ENCODE measurements at places on chromosomes 12 and 14. TPM values are rescaled to one million over a fixed set of nuclear protein-coding genes. Genes with fewer than 3 reads are reported as not detected.

Gene CMA1
- not detected for polyA plus RNA-seq

Gene NGB
- not detected for polyA plus RNA-seq

Gene RNASE7
- polyA plus RNA-seq = not detected

Gene CNIH1
- 254 TPM for polyA plus RNA-seq

Gene TBK1
- polyA plus RNA-seq = 27.2 TPM

Gene LRRC9
- polyA plus RNA-seq = not detected

Gene SERPINA3
- polyA plus RNA-seq = 2.4 TPM

Gene TSPAN11
- 0.37 TPM for polyA plus RNA-seq

Gene KRT75
- polyA plus RNA-seq = not detected

Gene ANO2
- polyA plus RNA-seq = not detected

Gene MYF6
- polyA plus RNA-seq = not detected

Gene APPL2
- 50.1 TPM for polyA plus RNA-seq

Gene AMHR2
- not detected for polyA plus RNA-seq

Gene CHURC1
- 85.2 TPM for polyA plus RNA-seq

Gene IFNG-AS1
- not detected for polyA plus RNA-seq

Gene WASHC3
- polyA plus RNA-seq = 93.8 TPM

Gene TSPAN19
- polyA plus RNA-seq = not detected

Measured in AG04450 (cell line).